Astrocyte (in vitro differentiated cells and primary cell): ENCODE measurements at places on chromosomes 7 and 10.

DNA sequence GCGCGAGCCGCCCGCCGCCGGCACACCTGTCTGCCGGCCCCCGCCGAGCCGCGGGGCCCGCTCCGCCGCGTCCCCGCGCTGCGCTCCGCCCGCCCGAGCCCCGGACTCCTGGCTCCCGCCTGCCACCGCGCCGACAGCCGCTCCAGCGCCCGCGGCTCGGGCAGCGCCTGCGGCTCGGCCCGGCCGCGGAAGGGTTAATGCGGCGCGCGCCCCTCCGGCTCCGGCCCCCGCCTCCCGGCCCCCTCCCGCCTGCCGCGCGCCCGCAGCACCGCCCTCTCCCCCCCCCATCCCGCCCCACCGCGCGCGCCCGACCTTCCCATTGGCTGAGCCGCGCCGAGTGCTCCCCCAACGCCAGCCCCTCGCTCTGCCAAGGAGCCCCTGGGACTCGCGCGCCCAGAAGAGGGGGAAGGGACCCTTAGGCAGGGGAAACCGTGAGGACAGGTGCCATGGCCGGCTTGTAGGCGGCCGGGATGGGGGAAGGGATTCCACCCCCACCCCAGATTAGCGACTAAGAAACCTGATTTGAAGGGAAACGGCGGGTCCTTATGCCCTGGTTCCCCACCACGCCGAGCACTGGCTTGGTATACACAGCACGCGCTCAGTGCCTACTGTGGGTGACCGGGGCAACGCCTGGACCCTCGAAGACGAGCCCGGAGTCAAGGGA is at the start of gene KCNH2:
Gene KCNH2, minus strand, starts transcription at position 196 of the 664 bp plus-strand sequence. CDS start 408 bp downstream, outside the sequence.
- DNase-seq, result no peak

DNA sequence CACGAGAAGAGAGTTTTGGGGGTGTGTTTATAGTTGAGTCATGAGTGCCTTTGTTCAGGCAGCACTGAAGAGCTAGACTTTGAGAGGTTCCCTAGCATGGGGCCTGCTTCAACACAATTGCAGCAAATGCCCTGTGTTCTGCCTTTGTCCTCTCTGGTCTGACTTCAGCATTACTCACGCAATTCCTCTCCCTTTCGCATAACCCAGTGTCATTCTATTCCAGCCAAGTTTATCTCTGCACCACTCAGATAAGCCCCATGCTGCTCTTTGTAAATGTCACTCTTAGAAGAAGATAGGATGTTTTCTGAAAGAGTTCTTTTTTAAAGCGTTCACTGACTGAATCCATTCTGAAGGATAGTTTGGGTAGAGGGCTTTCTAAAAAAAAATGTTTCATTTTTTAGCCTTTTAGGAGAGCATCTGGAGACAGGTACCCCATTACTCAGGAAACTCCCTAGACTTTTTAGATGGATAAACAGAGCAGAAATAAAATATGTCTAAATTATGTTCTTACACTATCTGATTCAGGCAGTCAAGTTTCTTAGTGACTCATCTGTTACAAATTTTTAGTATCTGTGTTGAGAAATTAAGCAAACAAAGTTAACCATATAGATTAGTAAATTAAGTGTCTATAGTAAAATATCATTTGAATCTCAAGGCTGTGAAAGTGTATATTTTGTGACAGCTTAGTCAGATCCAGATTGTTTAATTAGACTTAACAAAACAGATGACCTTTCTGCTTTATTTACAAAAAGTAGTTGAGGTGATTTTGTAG is 318.5 kb downstream of the GPR158 start:
- DNase-seq, result peak; percentile 95

- no peak for DNase-seq
Measured at GRCh38 chr10:3613318-3613717, 171.7 kb downstream of the KLF6 start.

GRCh38 chr7:157769526-157770215 is 432.9 kb downstream of the DNAJB6 start:
- no peak for DNase-seq

DNA sequence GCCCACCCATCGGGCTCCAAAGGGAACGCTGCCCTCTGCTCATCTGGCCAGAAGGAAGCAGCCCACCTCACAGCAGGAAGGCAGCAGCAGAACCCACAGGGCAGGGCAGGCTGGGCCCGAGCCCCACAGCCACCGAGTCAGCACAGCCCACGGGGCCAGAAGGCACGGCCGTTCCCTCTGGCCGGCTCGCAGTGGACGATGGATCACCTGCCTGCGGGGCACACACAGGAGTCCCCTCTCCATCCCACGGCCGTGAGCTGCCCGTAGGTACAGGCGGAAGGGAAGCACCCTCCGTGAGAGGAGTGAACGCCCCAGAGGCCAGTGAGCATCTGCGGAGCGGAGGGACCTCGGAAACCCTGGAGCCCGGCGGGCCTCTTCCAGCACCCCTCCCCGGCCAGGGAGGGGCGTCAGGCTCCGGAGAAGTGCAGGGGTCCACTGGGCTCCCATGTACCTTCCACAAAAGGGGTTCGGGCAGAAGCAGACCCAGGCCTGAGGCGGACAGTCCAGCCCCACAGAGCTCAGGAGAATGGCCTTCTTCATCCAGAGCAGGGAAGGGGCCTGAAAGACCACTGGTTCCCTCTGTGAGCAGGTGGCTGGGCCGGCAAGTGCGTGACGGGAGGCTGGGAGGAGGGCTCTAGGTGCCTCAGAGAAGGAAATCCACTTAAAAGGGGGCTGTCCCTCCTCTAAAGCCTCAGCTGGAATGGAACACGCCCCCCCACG is 11.7 kb downstream of the NUDT1 start:
- no peak for DNase-seq

GRCh38 chr7:30433506-30433905 is 45.1 kb downstream of the NOD1 start:
- DNase-seq, result no peak
